ENCODE measurements at places on chromosomes 4 and X.

GRCh38 chr4:143599827-143600226, 86.3 kb downstream of the SMARCA5 start:
- no peak for DNase-seq

DNA sequence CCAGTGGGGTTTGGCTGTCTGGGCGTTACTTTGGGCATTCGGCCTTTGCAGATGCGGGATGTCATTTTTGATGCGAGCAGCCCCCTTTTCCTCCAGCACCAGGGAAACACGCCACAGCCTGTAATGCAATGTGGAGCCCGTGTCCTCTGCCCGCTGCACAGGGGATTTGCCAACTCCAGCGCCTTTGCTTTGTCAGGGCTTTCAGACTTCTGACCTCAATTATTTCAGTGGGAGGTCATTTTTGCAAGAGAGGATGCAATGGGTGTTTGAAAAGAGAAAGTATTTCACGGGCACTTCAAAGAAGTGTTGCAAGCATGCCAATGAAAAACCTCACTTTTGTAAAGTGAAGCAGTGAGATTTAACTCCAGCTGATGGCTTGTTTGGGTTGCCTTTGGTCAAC, 11.5 kb downstream of the CLCN4 start:
- no peak for DNase-seq

DNA sequence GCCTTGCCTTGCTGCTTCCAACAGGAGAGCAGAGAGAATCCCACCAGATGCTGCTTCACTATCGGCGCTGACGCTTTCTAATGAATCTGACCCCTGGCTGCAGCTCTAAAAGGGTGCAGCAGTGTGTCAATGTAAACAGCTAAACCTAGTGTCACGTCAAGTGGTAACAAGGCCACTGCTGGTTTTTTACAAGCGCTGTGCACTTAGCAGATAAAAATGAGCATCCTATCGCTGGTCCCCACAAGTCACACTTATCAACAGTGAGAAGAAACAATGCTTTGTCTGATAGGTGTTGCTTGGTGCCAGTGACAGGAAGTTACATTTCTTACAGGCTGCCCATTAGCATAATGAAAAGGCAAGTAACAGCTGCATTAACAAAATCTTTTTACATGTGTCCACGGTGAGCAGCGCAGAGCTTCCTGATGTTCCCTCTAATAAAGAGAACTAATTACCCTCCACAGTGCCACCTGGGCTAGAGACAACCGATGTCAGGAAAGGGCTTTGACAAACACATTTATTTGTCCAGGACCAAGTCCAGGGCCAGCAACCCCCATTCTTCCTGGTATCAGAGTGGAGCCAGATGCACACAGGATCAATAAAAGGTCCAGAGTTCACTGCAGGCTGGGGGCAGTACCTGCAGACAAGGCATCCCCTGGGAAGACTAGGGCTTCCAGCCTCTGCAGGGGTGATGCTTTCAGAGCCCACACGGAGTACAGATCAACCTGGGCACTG, 176.0 kb downstream of the MGST2 start:
- no peak for DNase-seq

DNA sequence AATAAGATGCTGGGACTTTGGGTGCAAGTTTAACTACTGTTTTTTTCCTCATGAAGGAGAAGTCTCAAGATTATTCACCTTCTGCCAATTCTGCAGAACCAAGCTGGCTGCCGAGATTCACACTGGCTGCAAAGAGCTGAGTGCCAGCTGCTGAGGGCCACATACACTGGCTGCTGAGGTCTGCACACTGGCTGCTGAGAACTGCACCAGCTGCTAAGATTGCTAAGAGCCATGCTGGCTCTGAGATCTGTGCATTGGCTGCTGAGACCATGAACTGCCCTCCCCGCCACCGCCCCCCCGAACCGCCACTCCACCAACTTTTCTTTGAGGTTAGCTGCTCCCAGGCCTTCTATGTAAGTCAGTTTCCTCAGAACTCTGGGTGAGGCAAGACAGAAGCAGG, 330.3 kb downstream of the CBLL2 start:
- no peak for DNase-seq

DNA sequence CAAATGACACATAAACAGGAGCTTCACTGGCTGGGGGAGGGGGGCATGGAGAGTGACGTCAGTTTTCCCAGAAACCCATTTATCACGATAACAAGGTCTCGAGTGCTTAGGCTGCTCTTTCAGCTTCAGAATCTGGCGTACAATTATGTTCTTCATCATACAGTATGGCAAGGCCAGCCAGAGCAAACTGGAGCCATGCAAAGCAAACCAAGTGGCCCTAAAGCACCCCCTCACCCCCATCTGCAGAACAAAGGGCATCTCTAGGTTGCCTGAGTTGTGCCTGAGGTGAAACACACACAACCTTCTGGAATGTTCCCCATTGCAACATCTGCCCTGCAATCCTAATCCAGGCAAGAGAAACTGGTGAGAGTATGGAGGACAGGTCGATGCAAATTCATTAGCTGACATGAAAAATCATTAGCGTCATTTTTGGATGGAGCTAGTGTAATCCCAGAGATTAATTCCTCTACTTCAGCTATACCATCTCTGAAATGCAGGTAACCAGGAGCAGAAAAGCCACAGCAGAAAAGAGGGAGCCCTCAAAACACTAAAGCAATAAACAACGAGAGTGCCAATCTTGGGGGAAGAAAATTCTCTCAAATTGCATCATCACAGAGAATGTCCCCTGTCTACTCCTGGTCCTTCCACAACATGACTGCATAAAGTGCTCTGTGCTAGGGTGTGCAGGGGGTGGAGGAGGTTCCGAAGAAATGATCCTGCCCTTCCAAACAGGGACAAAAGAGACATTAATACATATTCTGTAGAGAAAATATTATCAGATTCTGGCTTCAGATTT, 1.8 kb downstream of the SEPTIN6 start:
- no peak for DNase-seq

DNA sequence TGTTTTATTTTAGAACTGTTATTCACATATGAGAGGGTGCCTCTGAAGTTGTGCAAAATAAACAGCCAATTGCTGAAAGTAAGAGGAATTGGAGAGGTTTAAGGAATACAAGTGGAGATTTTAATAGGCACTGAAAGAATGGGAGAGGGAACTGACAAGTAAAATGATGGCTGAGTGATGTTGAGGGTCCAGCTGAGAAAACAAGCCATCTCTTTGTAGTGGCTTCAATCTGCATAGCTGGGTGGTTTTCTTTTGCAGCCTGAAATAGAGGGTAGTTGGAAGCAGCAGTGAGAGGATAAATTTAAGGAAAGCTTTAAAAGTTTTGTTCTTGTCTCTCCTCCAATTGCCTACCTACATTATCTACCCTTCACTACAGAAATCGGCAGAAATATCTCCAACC, 106.7 kb upstream of the DGKK start:
- no peak for DNase-seq

- no peak for DNase-seq
These were observed 137.6 kb downstream of the TECRL start for GRCh38 chr4:64271601-64272081.

Measured in caudate nucleus (tissue), 63 donors.